Naive thymus-derived CD8-positive, alpha-beta T cell (primary cell): ENCODE measurements at places on chromosomes 1 and 21.
A peak's percentile ranks its signal among the peaks of the same experiment; 100 is the strongest.

GRCh38 chr1:66532214-66532613 is 1.7 kb upstream of the SGIP1 start:
- no peak for DNase-seq

DNA sequence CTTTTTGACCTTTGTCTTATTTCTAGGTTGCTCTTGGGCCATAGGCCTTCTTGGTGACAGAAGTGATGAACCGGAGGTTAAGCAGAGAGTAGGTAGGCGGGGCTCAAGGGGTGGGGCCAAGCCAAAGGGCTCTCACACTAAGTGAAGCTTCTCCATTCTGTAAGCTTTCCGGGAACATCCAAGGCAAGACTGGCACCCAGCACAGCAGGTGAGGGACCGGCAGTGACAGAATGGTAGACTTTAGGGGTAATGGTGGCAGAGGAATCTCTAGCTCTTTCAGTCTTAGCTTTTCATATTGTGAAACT is at the start of gene TNFAIP8L2:
TNFAIP8L2 (plus strand) TSS at position 135 of the 305 bp plus-strand sequence. CDS start 2,049 bp downstream, outside the sequence.
- DNase-seq: peak; percentile 81

GRCh38 chr1:85282424-85282823 is 6.0 kb upstream of the BCL10 start:
- DNase-seq: no peak

DNA sequence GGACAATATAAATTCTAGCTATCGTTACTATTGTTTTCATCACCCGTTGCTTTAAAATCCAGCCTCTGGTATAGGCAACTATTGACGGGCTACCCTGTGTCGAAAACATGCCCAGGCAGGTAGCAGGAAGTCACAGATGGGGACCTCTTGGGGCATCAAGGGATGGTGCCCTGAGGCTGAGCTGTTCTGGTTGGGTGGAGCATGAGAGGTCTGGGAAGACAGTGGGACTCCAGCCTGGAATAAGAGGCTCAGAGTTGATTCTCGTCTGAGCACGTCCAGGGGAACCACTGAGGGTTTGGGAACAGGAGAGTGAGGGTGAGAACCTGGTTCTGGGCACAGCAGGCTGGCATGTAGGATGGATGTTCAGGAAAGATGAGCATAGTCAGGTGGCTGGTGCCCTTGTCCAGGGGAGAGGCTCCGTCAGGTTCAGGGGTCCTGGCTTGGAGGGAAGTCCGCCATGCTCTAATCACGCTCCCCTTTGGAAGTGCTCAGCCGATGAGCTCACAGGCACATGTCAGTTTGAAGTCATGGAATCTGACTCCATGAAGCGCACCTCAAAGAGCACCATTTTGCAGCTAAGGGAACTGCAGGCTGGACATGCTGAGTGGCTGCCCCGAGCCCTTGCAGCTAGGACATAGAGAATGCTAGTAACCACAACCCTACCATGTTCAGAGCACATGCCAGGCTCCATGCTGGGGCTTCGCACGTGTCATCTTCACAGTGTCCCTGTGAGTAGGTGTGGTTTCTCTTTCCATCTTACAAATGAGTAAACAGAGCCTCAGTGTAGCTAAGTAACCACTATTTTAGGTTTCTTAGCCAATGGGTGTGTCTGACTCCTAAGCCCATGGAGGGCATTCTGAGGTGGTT is 21.0 kb downstream of the PCSK9 start:
- no peak for DNase-seq

DNA sequence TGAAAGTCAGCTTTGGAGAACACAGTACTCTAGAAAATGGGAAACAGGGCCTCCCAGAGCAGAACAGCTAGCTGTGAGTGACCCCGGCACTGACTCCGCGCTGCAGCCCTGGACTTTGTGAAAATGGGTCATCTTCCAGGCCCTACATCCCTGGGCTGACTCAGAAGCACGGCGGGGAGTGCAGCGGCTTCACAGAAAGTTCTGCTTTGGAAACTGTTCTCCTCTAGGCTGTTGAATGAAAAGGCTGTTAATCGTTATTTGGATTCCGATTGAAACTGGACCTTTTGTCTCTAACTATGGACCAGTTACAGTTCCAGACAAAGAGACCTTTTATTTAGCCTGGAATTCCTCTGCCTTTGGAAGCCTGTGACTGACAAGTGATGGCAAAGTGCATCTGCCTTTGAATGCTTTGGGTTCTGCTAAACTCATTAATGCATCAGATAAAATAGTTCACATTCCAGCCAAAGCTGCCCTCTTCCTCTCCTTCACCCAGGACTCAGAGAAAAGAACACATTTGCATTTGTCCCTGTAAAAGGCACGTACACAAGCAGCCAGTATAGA is 144.9 kb upstream of the HOOK1 start:
- no peak for DNase-seq

DNA sequence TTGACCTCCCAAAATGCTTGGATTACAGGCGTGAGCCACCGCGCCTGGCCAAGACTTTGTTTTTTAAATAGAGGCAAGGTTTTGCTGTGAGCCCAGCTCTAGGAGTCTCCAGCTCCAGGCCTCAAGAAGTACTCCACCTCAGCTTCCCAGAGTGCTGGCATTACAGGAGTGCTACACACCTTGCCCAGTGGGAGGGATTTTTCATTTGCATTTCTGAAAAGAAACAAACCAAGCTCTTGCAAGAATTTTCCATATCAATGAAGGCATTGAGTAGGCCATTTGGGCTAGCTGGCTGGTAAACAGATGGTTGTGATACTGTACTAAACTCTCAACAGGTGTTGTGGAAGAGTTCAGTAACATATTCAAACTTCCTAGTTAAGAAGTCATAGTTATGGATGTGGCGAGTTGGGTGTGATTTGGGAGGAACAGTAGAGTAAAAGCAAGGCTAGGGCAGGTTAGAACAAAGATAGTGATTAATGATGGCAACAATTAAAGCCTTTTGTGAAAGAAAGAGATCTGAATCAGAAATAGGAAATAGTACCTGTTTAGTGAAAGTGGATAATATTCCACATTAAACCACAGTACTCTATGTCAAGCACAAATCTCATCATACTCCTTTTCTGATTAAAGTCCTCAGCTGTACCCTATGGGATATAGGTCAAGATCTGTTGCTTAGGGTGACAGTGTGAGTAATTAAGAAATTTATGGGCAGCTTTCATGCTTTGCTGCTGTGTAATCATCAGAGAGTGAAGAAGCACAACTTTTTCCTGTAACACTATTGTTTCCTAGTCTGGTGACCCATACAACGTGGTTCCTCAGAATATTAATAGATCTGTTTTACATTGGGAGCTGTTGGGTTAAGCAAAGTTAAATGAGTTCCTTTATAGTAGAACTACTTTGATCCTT is 10.7 kb downstream of the AKIRIN1 start:
- DNase-seq: no peak

DNA sequence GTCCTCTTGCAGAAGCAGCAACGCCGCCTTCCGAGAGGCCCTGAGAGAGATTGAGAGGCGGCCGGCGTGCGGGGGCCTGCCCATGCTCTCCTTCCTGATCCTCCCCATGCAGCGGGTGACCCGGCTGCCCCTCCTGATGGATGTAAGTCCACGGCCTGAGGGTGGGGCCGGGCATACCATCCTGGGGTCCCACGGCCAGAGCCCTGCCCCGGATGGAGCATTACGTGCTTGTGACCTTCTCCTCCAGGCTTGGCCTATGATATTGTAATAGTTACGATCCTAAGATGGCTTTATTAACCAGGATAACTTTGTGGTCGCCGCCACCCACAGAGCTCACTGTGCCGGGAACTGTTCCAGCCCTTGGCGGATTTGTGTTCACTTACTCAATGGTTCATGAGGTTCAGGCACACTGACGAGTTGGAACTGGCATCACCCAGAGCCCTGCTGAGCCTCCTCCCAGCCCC is 18.9 kb downstream of the ARHGEF16 start:
- no peak for DNase-seq

DNA sequence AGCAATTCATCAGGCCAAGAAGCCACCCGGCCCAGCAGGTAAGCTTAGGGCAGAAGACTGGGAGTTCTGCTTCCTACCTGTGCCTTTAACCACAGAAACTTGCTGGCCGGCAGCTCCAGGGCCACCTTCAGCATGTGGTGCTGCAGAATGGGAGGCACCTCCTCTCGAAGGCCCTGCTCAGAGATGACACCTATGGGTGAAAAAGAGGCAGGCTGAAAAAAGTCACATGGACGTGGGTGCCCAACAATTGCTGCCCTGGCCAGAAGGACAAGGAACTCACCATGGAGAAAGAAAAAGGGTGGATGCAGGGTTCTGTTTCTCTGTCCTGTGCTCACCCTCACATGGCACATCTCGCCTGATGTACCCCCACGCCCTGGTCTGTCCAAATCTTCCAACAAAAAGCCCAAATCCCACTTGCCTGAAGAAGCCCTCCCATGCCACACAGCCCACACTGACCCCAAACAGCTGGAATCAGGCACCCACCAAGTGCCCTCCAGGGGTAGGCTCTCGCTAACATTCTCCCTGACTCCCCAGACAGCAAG is 33.0 kb downstream of the URB1 start:
- DNase-seq: no peak

- no peak for DNase-seq
Measured at GRCh38 chr1:53614231-53615021, 124.5 kb downstream of the GLIS1 start.

DNA sequence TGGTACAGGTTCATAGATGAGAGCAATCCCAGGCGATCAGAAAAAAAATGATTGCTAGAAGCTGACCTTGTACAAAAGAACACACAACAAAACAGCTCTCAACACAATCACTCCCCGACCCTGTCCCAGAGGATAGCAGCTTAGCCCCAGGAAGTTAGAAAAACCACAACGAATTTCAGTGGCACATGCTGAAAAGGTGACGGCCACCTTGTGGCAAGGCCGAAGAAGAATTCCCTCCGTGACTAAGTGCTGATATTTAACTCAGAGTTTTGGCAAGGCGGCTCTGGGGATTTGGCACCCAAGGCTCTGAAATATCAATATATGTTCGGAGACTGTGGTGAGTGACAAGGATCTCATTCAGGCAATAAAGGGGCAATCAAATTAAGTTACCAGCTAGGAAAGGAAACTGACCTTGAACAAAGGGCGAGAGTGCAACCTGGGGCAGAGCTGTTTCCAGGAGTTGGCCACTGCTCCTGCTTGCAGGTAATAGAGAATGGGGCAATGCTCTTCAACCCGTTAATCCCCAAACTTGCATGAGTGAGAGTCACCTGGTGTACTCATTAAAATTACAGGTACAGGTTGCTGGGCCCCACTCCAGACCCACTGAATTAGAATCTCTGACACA is 96.2 kb downstream of the BEND5 start:
- no peak for DNase-seq

DNA sequence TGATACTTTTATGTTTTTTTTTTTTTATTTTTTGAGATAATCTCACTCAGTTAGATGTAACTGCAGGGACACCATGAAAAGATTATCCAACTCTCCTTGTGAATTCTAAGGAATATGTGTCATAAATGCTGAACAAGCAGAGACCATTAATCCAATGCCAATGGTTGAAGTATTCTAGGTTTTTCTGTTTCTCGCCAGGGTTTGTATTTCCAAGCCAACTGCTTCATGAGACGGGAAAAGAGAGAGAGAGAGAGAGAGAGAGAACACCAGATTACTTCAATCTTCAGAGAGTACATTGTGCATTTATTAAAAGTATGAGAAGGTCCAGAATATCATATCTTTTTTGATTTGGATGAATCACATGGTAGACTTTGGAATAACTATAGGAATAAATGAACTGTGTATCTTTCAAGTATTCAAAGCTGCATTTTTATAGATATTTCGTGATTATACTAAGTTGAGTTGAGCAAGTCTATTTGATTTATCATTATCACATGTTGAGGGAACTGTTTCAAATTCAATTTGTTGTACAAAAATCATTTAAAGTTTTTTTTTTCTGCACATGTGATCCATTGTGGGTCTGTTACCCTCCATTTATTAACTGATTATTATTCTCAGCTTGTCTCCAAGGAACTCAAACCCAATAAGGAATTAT is 108.4 kb downstream of the PLA2G4A start:
- DNase-seq: no peak

DNA sequence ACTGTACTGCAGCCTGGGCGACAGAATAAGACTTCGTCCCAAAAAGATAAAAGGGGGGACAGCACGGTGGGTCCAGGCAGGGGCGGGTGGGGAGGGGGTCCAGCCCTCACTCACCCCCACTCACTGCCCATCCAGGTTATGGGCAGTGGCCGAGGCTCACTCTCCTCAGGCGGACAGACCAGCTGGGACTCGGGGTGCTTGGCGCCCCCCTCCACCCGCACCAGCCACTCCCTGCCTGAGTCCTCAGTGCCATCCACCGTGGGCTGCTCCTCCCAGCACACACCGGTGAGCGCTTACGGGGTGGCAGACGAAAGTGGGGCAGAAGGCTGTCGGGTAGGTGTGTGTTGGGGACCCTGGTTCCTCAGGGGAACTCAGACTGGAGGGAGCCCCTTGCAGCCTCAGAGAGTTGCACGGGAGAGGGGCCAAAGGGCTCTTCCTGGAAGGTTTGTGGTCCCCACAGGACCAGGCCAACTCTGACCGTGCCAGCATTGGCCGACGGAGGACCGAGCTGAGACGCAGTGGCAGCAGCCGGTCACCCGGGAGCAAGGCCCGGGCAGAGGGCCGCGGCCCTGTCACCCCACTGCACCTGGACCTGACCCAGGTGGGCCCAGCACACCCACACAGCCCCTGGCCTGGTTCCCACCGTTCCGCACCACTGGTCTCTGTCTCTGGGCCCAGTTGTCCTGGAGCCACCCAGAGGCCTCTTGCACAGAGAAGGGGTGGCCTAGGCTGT is 6.6 kb downstream of the PLEKHN1 start:
- no peak for DNase-seq

- no peak for DNase-seq
Measured at GRCh38 chr1:169527001-169527400, 41.3 kb upstream of the SLC19A2 start.

DNA sequence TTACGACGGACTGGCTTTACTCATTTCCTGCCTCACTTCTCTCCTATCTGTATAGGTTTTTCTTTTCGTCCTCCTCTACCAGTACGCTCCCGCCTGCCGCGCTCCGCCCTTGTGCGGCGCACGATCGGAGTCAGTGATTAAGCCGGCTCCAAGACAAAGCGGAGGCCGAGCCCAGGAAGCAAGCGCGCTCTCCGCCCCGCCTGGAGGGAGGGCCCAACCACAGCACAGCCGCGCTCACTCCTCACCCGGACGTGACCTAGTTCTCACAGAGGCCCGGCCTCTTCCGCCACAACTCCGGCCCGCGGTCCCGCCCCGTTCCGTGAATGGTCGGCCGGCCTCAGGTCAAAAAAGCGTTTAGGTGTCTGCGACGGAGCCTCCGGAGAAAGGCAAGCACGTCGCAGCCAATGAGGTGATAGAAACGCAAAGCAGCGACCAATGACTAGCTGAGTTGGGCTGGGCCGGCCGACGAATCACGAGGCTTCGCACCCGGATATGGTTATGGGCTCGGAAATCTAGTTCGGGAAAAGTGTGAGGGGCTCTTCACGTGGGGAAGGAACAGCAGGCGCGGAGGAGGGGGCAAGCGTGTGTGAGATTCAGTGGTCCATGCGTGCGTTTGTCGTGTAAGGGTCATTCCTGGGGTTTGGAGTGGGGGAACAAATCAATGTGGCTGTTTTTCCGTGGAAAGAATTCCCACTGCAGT is at the start of gene METTL13:
METTL13 (plus strand) TSS at position 485 of the 700 bp plus-strand sequence. CDS start 308 bp downstream, outside the sequence.
- peak; percentile 99 for DNase-seq

GRCh38 chr1:55632906-55633305 is 417.7 kb upstream of the USP24 start:
- DNase-seq: no peak

GRCh38 chr1:230427094-230427876 is 1.2 kb upstream of the PGBD5 start:
- DNase-seq: no peak

- no peak for DNase-seq
Measured at GRCh38 chr1:114499478-114499877, 11.5 kb downstream of the TRIM33 start.

GRCh38 chr1:2801535-2802291 is at the start of gene TTC34:
TSS of gene TTC34 (minus strand) at chr1:2801693. CDS start at chr1:2800827, 866 bp downstream.
- DNase-seq: peak; percentile 43

- DNase-seq: no peak
Measured at GRCh38 chr1:72119491-72119890, 162.8 kb downstream of the NEGR1 start.

- no peak for DNase-seq
Measured at GRCh38 chr1:18176619-18177018, 69.0 kb downstream of the IGSF21 start.
